ENCODE measurements at places on chromosomes 6 and 20. TPM values are rescaled to one million over a fixed set of nuclear protein-coding genes. Genes with fewer than 3 reads are reported as not detected.

The SSTR4 gene
- total RNA-seq, result not detected

GRCh38 chr6:36116943-36117342 is 13.4 kb upstream of the MAPK13 start:
- H3K4me3 ChIP-seq, result no peak overlapping the region
- no peaks in the 10 kb centered on the region for H3K27me3 ChIP-seq
- no peaks in the 10 kb centered on the region for H3K36me3 ChIP-seq
- no peak for DNase-seq
- H3K4me1 ChIP-seq, result peaks cover 21% of the 10 kb centered on the region

DNA sequence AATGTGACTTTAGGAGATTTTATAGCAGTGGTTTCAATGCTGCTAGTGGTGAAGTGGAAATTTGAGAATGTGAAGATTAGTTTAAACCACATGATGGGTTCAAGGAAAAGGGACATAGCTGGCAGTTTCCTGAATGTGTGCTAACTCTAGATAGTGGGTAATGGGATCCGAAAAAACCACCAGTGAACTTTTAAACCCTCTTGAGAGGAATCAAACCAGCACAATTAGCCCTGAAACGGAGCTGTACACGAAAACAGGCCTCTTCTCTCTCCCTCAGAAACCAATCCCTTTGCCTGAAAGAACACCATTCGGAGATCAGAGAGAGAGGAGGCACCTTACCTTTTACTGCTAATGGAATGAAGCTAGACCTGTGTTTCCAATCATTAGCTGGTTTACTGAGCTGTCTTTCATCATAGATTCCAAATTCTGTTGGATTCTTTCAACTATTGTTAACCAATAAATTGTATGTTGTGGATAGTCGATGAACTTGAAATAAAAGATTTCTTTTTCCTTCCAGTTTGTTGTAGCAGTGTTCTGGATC is 103.9 kb downstream of the AIG1 start:
- H3K4me3 ChIP-seq, result no peak overlapping the region
- H3K27ac ChIP-seq, result no peak overlapping the region
- no peak for DNase-seq

- H3K36me3 ChIP-seq, result no peaks in the 10 kb centered on the region
- no peak overlapping the region for H3K27ac ChIP-seq
- no peaks in the 10 kb centered on the region for H3K27me3 ChIP-seq
- no peak for DNase-seq
These were observed 40.6 kb upstream of the TGM6 start for GRCh38 chr20:2340136-2340535.

The HLA-DMB gene
- total RNA-seq, result 20.8 TPM

DNA sequence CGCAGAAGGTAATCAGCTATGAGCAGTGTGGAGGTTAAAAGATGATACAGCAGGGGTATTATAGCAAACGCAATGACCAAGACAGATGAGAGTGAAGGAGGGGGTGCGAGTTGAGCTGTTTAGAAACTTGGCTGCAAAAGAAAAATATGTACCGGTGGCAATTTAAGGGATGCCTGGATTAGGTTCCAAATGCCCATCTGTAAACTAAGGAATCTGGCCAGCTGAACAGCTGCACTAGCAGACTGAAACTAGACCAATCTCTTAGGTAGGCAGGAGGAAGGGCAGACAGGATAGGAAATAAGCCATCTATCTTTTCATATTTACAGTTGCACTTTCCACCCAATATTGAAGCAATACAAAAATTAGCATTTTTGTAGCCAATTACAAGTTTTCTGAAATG is 407.6 kb downstream of the HTR1B start:
- no peaks in the 10 kb centered on the region for H3K36me3 ChIP-seq
- no peak for DNase-seq
- no peak overlapping the region for H3K4me3 ChIP-seq
- no peaks in the 10 kb centered on the region for H3K27me3 ChIP-seq
- no peak overlapping the region for H3K27ac ChIP-seq

GRCh38 chr6:35485402-35485877 is 11.4 kb downstream of the TEAD3 start:
- no peaks in the 10 kb centered on the region for H3K36me3 ChIP-seq
- H3K27me3 ChIP-seq, result no peaks in the 10 kb centered on the region
- H3K4me1 ChIP-seq, result peaks cover 45% of the 10 kb centered on the region
- DNase-seq, result peak; percentile 77

- no peaks in the 10 kb centered on the region for H3K36me3 ChIP-seq
- H3K4me3 ChIP-seq, result no peak overlapping the region
- H3K27ac ChIP-seq, result no peak overlapping the region
- H3K4me1 ChIP-seq, result peaks cover 49% of the 10 kb centered on the region
- H3K27me3 ChIP-seq, result no peaks in the 10 kb centered on the region
These were observed 5.9 kb downstream of the PTPRA start for GRCh38 chr20:2879146-2879545.

The PHACTR1 gene
- total RNA-seq, result 1.2 TPM

The ENTPD6 gene
- 261 TPM for total RNA-seq

The RFX6 gene
- 0.48 TPM for total RNA-seq

- no peak overlapping the region for H3K4me3 ChIP-seq
- H3K27me3 ChIP-seq, result no peaks in the 10 kb centered on the region
- H3K4me1 ChIP-seq, result peaks cover 3% of the 10 kb centered on the region
- H3K27ac ChIP-seq, result no peak overlapping the region
These were observed 48.9 kb upstream of the ENPP5 start for GRCh38 chr6:46219661-46220060.
